Ammon's horn (tissue), 1 donor: ENCODE measurements at places on chromosomes 3 and 15.

- DNase-seq, result no peak
Observed at GRCh38 chr3:29639578-29640290, 358.9 kb downstream of the RBMS3 start.

DNA sequence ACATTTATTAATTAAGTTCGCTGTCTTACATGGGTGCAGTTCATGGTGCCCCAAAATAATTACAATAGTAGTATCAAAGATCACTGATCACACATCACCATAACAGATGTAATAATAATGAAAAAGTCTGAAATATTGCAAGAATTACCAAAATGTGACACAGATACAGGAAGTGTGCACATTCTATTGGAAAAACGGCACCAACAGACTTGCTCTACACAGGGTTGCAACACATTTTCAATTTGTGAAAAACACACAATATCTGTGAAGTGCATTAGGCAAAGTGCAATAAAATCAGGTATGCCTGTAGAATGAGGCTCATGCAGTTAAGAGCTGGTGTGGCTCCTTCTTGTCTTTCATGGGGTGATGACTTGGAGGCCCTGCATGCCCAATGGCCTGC, 265.8 kb downstream of the RPLP1 start:
- no peak for DNase-seq

DNA sequence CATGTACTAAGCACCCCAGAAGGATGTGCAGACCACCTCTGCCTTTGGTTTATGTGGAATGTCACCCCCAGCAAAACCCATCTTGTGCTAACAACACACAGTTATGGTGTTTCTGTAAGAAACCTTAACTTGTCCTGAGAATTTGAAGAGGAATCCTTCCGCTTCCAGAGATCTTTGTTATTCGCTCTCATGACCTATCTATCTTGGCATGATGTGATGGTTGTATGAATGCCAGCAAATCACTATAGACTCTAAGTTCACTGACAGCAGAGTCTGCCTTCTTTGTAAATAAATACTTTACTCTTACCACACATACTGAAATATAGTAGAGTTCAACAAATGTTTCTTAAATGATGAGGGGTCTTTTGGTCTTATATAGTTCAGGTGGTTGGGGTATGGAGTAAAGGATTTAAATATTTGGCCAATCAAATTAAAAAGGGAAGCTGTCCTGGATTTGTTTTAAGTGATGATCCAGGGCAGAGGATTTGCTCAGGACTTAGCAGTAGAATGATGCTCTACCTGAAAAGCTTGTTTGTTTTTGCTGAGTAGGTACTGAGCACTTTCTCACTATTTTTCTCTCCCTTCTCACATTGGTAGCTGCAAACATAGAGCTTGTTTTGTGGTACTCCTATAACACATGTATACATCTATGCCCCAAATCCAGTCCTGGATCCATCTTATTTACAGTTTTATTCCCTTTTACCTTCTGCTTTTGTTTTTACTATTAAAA, 27.9 kb upstream of the RTP1 start:
- DNase-seq, result no peak

- DNase-seq, result no peak
Observed at GRCh38 chr15:32901995-32902394, 184.2 kb downstream of the GREM1 start.

DNA sequence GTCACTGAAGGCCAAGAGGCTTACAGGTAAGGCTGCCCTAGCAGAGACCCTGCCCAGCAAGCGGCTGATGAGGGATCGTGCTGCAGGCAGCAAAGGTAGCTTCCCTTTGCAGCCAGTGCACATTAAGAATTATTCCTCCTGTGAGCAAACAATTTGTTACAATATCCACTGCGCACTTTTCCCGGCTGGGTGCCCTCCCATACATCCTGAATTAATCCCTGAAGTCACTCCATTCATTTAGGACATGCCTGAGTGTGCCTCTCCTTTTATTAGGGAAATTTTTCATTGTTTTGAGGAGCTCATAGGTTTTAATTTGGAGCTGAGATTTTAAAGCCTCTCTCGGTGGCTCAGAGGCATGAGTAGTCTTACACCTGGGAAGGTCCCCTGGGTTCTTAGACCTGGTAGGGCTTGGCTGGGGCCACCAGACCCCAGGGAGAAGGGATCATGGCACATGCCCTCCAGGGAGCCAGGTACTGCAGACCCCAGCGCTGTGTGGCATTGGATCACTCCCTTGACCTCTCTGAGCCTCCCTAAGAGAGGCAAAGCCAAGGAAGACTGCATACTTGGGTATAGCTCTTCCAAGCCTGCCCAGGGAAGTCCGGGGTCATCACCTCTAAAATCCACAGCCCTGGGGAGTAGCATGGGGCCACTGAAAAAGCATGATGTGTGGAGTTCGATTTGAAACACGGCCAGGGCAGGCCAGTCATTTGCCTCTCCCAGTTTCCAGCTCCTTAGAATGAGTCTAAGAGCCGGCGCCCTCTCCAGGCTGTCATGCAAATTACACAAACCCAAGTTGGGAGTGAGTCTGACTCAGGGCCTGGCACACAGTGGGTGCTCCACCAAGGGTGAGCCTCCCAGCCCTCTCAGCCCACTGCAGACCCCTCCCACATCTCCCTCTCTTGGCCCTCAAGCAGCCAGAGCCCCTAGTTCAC, 151.9 kb upstream of the LINGO1 start:
- no peak for DNase-seq

DNA sequence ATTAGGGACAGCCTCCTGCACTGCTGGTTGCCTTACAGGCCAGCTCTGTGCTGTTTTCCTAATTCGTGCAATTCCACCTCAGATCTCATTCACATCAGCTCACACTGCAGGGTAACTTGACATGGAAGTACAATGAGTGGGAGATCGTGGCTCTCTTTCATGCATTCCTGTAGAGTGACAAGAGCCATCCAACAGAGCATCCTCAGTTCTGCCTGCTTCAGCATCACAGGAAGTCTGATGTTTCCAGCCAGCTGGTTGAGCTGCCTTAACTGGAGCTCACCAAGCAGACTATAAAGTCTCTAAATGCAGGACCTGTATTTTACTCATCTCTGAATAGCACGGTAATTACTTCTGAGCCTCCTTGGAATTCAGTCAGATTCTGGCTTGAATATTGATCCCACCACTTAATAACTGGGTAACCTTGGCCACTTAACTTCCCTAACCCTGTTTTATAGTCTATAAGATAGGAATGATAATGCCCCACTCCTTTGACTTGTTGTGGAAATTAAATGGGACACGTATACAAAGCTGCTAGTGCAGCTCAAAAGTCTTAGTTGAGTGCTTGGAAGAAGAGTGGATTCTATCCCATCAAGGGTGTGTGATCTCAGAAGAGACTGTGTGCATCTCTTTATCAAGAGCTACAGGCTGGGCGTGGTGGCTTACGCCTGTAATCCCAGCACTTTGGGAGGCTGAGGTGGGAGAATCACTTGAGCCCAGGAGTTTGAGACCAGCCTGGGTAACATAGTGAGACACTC, 1.4 kb upstream of the DIS3L start:
- DNase-seq, result peak; percentile 16

DNA sequence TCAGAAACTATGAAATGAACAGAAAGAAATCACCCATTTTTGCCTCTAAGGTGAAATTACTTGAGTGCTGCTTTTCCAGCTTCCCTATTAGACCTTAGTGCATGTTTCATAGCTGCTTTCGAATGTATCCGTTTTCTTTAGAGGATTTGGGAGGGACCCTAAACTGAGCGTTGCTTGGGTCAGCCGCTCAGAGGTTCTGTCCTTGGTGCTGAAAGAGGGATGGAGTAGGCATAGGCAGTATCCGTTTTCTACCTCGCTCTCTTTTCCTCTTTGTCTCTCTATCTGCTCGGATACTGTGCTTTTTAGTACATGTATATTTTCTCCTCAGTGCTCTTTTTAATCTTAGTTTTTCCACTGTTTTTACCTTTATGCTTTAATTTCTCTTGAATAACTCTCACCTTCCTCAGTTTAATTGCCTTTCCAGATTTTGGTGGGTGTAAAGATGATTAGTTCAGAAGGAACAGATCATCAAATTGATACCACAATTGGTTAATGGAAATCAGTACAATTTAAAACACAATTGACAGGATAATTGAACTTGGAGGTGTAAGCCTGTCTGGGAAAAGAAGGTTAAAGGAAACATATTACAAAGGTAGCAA, at the start of gene DRD3:
Gene DRD3, minus strand, starts transcription at position 283 of the 599 bp plus-strand sequence. CDS start 7,060 bp downstream, outside the sequence.
- DNase-seq, result no peak

- peak; percentile 42 for DNase-seq
Observed at GRCh38 chr3:127959873-127960272, 44.8 kb downstream of the KBTBD12 start.

DNA sequence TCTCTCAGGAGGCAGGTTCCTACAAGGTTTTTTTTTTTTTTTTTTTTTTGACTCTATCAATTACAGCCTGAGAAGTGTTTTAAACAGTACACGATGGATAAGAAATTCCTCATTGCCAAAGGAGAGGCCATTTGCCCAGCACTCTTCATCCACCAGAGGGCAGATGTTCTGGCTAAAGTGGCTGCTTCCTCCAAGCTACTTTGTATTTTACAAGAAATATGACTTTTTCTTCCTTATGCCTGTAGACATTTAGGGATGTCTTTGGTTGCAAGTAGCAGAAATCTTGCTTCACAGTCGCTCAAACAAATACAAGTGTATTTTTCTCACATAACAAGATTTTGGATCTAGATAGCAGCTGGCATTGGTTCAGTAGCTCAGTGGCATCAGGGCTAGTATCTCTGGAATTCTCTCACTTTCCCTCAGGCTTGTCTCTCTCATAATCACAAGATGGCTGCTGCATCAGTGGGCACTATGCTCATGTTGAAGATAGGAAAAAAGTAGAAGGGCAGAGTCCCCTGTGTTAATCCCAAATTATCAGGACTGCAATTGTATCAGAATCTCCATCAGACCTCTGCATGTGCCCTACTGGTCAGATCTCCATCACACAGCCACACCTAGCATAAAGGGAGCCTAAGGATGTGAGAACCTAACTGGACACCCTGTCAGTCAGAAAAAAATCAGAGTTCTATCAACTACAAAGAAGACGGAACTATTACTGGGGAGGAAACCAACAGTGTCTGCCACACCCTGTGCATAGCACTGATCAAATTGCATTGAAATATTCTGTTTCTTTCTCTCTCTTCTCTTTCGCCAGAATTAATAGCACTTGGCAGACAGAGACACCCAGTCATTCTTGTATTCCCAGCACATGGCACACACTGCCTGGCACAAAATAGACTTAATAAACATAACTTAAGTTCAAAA, 138.9 kb upstream of the COL8A1 start:
- peak; percentile 35 for DNase-seq
